ENCODE measurements at places on chromosomes 12 and 14. TPM values are rescaled to one million over a fixed set of nuclear protein-coding genes. Genes with fewer than 3 reads are reported as not detected.

- DNase-seq = no peak
Observed at GRCh38 chr12:47725091-47725772, at the start of gene ENDOU. Gene ENDOU, minus strand, starts transcription at chr12:47725490. Its CDS starts 77 bp downstream, at chr12:47725413.

The EXD2 gene
- 25.2 TPM for total RNA-seq

The GNG2 gene
- 24.4 TPM for total RNA-seq

- DNase-seq = no peak
Observed at GRCh38 chr14:96272777-96273473, 16.9 kb downstream of the BDKRB1 start.

GRCh38 chr12:124338448-124338847 is 43.6 kb downstream of the RFLNA start:
- no peak for DNase-seq

The KRT74 gene
- not detected for total RNA-seq

The GAPDH gene
- 736 TPM for total RNA-seq

The ERO1A gene
- total RNA-seq = 47.2 TPM

DNA sequence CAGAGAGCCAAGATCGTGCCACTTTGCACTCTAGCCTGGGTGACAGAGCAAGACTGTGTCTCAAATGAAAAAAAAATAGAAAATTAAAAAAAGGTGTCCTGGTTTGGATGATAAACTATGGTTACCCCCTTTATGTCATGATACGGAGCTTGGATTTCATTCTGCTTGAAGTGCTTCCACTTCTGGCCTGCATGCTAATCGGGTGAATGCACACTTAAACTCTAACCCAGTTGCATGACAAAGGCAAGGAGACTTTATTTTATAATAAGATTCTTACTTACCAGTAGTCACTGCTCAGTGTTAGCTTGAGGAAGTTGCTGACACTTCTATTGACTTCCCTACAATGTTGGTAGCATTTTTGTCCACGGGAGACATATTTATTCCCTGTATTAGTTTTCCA is 24.3 kb downstream of the CFAP54 start:
- no peak for DNase-seq

- peak; percentile 51 for DNase-seq
Observed at GRCh38 chr14:92928961-92929688, 6.2 kb downstream of the CHGA start.

Data from upper lobe of right lung (tissue), 1 donor.